ENCODE measurements at places on chromosomes 2 and 18.

- DNase-seq = no peak
Observed at GRCh38 chr2:233426619-233427342, 72.5 kb downstream of the DGKD start.

- no peak for DNase-seq
Observed at GRCh38 chr18:3610813-3611212, 160.8 kb downstream of the TGIF1 start.

DNA sequence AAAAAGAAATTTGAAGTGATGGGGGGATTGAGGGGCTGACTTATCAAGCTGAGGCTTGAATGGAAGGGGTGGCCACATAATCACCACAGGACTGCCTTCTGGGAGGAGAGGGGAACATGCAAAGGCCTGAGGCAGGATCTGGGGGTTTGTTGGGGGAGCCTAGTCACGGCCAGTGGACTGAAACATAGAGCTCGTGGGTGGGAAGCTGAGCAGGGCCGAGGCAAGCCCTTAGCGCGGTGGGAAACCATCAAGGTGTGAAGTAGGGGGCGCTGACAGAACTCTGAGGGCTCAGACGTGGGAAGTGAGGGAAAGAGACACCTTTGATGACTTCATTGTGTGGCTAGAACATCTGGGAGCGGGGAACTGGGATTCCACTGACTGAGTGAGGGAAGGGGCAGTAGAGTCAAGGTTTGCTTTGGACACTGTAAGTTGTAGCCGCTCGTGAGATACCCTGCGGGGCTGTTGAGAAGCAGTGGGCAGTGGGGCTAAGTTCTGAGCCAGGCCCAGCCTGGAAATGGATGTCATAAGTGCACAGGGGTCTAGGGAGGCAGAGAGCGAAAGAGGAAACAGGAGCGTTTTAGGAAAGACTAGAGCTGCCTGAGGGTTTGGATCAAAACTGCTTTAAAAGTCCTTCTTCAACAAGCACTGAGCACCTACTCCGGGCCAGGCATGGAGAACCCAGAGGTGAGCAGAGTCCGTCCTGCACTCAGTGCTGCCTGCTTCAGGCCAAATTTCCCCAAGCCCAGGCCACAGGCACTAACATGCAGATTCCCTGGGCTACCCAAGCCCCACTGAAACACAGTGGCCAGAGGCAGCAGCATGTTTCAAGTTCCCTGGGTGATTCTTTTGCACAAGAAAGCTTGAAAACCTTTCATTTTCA is 686 bp upstream of the SNORC start:
- DNase-seq = no peak

DNA sequence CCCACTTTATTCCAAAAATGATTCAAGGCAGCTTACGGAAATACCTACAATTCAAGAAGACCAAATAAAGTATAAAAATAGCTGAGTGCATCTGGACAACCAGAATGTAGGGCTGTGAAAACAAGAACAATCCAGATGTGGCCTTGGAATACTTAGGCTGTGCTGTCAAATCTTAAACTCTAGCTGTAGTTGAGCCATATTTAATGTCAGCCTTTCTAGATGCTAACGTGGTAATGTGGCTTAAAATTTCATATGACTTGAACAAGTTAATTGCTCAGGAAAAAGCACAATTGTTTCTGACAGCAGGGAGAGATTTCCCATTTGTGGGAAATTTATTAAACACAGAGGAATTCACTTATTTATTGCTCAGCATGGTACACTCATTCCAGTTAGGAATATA is 14.6 kb upstream of the NAPG start:
- DNase-seq = no peak

DNA sequence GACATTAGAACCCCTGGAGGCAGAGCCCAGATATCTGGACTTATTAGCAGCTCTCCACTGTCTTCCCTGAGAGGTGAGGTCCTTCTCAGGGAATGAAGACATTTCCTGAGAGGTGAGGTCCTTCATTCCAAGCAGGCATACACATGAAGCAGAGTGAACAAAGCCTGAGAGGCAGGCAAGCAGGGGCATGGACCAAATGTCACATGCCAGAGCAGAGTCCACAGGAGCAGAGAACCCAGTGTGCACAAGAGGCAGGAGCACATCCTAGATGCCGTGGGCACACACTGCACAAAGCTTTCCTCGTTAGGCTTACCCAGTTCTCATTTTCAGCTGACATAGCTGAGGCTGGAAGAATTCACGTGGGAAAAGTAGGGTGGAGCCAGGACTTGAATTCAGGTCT is 759.9 kb upstream of the HS6ST1 start:
- DNase-seq = no peak

- DNase-seq = no peak
Observed at GRCh38 chr2:80737047-80737446, 432.5 kb upstream of the LRRTM1 start.

DNA sequence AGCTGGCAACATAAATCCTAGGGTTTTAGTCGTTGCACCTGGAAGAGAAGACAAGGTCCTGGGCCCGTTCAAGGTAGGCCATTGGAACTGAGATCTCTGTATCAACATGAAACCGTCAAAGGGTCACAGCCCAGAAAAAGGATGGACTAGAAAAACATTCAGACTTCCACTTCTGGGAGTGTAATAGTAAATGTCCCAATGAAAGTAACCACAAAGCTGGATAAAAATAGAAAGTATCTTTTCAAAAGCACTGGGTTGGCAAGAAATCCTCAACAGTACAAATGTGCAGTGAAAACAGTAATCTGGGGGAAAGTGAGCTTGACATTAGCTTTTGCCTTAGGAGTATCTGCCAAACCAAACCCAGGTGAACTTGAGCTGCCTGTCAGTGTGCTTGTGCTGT is 12.9 kb downstream of the CGREF1 start:
- DNase-seq = no peak
